Activated T-helper 9 cell treated with anti-CD3 and anti-CD28 coated beads, Interleukin-2, amount 50 U/mL, for 16 hours (primary cell): ENCODE measurements at places on chromosomes 1 and 21.

DNA sequence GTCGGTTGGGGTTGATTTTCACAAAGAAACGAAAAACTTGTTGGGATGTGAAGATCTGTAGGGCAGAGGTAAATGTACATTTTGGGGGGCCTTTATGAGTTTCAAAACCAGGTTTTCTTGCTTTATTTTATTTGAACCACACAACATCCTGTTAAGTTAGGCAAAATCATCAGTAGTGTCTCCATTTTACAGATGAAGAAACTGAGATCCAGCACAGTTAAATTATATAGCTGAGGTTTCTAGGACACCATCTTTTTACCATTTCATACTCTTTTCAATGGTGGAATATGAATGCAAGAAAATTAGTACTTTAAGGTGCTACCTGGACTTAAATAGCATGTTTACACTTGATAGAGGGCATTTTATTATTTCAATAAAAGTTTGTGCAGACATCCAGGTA, 187.7 kb downstream of the NFIA start:
- DNase-seq, result no peak

DNA sequence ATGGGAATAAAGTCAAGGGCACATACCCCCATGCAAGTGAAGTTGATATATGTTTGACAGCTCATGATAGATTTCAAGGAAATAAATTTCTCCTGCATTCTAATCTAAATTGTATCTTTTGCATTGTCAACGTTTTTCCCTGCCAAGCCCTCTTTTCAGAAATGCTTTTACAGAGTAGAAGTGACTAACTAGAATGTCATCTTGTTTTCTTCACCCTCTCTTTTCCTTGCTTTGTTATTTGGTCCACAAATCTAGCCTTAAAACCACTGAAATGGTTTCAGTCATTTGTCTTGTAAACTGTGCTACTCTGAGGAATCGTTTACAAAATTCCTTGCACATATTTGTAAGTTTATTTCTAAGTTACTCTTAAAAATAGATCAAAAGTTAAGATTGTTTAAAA, 600.8 kb upstream of the CXADR start:
- DNase-seq, result no peak

DNA sequence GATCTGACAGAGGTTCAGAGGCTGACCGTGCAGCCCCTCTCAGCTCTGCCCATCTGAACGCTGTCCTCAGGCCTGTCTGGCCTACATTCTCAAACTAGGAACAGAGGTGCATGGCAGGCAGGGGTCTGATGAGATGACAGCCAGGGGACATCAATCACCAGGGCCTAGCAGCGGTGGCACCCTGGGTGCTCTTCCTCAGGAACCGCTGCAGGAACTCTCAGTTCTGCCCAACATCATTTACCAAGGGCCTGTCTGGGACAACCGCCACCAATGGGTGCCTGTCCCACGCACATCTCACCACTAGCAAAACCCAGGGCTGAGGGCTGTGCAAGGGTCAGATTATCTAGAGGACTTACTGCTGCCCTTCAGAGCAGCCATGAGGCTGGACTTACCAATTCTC, 245.7 kb downstream of the TOMM20 start:
- DNase-seq, result no peak

GRCh38 chr1:51833700-51834099, 44.8 kb downstream of the NRDC start:
- no peak for DNase-seq

DNA sequence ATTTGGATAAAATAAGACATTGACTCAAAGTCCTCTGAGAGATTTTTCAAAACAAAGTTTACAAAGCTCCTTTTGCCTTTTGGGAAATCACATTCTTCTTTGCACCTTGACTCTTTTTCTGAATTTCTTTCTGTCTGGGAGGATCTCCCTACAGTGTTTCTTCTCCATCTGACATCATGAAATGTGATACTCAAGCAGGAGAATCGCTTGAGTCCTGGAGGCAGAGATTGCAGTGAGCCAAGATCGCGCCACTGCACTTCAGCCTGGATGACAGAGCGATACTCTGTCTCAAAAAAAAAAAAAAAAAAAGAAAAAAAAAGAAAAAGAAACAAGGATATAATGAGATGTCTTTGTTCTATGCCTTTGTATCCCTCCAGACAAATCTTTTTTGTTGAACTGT, 13.3 kb upstream of the GRIK1 start:
- no peak for DNase-seq

GRCh38 chr1:17544776-17545350, 5.4 kb downstream of the ARHGEF10L start:
- DNase-seq, result no peak

DNA sequence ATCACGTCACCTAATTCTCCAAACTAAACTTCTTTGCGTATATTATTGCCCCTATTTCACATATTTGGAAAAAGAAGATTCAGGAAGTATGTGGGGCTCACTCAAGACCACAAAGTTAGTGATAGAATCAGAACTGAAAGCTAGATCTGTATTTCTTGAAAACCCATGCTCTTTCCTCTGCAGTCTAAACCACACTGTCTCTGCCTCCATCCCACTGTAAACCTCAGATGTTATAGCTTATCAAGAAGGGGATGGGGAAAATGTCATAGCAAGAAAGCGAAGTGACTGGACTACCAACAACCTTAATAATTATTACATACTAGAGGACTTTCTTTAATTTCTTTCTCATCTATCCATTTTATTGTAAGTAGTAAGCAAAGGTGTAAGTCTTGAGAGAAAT, 257.7 kb upstream of the SGIP1 start:
- no peak for DNase-seq

DNA sequence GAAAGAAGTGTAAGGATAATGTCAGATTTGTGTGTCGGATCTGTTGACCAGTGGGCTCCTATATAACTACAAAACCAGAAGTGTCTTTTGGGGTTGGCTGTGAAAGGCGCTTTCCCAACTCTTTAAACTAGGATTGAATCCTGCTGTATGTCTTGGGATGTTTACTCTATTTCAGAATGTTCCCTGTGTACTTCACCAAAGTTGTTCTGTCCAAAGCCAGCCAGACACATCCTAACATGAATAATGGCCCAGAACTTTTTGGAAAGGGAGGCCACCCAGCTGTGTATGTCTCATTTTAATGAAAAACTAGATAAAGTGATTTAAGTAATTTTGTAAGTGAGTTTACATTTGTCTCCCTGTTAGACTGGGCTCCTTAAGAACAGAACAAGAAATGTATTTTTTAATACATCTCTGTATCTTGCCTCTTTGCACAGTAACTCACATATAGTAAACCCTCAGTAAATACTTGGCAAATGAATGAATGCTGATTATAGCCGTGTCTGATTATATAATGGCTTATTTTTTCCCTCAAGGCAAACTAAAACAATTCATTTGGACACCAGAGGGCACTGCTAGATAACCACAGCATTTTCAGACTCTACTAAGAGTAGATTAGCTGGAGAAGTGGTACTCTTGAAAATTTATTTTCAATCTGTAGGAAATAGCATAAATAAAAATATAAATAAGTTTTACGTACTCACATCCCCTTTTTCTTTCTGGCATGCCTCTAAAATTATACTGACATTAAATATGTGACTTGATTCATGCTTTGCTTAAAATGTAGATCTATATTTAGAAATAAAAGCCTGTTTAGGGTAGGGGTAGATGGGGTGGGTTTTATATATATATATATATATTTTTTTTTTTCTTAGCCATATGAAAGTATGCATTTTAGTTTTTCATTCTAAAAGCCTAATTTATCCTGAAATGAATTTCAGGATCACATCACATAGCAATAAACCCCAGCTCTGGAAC, 23.8 kb downstream of the TSEN15 start:
- DNase-seq, result no peak

- DNase-seq, result no peak
Measured at GRCh38 chr1:167499664-167500101, 18.6 kb downstream of the CD247 start.

DNA sequence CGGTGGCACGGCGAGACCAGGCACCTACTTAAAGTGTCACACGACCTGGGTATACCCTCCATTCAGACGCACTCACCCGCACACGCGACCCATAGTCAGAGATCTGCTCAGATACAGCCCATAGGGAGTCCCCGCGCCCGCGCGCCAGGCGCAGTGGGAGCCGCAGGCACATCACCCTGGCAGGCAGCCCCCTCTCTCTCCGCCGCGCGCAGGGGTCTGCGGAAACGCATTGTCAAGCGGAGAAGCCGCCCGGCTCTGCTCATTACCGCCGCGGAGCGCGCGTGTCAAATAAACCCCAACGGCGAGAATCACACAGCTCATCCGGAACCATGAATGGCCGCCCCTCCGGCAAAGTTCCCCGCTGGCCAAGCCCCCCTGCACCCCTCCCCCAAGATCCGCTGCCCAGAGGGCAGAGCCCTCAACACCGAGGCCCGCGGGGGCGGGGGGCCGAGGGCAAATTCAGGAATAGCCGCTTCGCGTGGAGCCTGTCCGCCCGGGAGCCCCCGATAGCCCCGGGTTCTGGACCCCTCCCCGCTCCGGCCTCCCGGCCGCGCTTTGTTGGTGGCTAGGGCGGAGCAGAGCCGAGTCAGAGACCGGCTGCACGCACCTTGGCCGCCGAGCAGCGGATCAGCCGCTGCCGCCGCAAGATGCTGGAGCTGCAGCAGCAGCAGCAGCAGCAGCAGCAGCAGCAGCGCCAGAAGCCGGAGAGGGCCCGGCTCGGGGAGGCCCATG, 522 bp downstream of the LRP8 start:
- peak; percentile 42 for DNase-seq

- DNase-seq, result no peak
Measured at GRCh38 chr1:18534810-18535205, 54.1 kb downstream of the KLHDC7A start.

GRCh38 chr1:108327534-108328466, 83.9 kb upstream of the NBPF4 start:
- no peak for DNase-seq

GRCh38 chr1:165281207-165281901, 75.2 kb downstream of the LMX1A start:
- DNase-seq, result no peak

GRCh38 chr1:109091078-109091838, 694 bp downstream of the TMEM167B start:
- no peak for DNase-seq

- DNase-seq, result no peak
Measured at GRCh38 chr1:109502364-109502851, 7.1 kb downstream of the AMIGO1 start.

DNA sequence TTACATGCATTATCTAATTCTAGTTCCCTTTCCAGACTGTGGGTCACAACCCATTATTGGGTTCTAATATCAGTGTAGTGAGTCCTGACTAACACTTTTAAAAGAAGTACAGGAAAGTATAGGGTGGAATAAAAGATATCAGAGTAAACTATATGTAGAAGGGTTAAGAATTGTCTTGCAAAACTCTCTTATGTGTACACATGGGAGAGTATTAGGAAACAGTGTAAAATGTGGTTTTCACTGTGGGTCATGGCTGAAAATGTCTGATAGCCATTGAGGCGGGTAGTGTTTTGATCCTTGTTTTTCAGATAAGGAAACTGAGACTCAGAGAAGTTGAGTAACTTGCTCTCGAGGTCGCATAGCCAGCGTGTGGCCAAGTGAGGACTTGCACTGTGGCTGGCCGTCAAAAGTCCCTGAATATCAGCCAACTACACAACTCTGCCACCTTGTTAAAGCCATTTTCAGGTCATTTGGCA, 18.5 kb upstream of the MTARC1 start:
- DNase-seq, result no peak

DNA sequence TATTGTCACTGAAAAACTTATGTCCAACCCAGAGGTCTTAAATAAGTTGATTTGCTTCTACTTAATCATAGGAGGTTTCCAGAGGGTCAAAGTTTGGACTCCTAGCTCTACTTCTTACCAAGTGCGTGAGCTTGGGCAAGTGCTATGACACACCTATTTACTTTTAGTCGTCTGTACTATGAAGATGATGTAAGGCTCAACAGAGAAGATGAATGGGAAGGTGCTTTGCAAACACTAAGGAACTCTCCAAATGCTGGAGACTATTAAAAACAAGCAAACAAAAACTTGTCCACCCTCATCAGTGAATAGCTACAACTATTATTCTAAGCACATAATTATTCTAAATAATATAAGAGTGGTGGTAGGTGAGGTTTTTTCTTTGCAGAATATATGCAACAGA, 232.3 kb upstream of the USP24 start:
- DNase-seq, result no peak

- no peak for DNase-seq
Measured at GRCh38 chr21:34243562-34243961, 120.2 kb upstream of the KCNE2 start.

DNA sequence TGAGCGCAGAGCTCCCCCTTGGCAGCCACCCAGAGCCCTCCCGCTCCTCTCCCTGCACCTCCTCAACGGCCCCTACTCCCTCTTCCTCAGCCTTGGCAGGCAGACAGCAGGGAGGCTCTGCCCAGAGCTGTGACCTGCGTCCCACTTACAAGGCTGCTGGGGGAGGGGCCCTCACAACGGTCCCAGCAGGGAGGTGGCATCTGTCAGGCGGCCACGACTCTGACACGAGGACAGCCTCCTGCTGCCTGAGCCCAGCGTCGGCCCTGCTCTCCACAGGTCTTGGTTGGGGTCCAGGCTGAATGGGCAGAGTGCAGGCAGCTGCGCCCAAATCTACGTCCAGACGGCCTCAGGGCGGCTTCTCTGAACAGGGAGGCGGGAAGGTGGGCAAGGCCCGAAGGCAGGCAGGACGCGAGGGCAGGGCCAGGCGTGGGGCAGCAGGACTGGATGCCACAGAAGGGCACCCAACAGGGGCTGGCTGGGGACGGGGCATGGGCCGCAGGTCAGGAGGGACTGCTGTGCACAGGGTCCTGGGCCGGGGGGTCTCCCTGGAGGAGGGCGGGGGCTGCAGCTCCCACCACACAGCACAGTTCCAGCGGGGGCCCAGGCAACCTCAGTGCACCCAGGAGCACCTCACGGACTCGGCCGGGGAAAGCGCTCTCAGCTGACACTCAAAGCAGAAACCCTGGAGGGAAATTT, 7.5 kb downstream of the SLC19A1 start:
- no peak for DNase-seq

DNA sequence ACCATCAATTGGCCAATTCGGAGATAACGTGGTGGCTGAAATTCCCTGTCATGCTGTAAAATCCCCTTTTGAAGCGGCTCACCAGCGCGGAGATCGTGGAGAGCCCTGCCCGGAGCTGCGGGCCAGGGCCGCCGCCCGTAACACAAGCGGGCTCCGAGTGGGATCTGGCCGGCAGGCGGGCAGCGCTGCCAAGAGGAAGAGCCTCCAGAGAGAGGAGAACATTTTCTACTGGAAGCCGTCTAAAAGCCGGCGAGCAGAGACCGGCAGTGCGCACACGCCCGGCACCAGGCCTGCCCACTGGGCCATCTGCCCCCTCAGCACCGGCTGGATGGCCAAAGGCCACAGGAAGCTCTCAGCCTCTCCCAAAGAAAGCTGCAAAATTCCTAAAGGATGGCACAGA, 15.5 kb downstream of the SSBP3 start:
- DNase-seq, result no peak
